ENCODE measurements at places on chromosomes 1 and 21. TPM values are rescaled to one million over a fixed set of nuclear protein-coding genes. Genes with fewer than 3 reads are reported as not detected.
A peak's percentile ranks its signal among the peaks of the same experiment; 100 is the strongest.

- DNase-seq: no peak
- H3K27me3 ChIP-seq: peaks cover 17% of the 10 kb centered on the region
- H3K4me1 ChIP-seq: peaks cover 3% of the 10 kb centered on the region
Measured at GRCh38 chr1:171256940-171257606, 8.8 kb downstream of the FMO1 start.

GRCh38 chr21:44370027-44370735, 16.8 kb downstream of the TRPM2 start:
- H3K4me3 ChIP-seq: no peak overlapping the region
- H3K36me3 ChIP-seq: no peaks in the 10 kb centered on the region
- peaks cover 18% of the 10 kb centered on the region for H3K4me1 ChIP-seq

GRCh38 chr1:215845234-215845891, 278.3 kb downstream of the KCTD3 start:
- H3K27me3 ChIP-seq: no peaks in the 10 kb centered on the region
- H3K27ac ChIP-seq: no peak overlapping the region
- DNase-seq: no peak
- no peaks in the 10 kb centered on the region for H3K4me1 ChIP-seq
- H3K4me3 ChIP-seq: no peak overlapping the region

DNA sequence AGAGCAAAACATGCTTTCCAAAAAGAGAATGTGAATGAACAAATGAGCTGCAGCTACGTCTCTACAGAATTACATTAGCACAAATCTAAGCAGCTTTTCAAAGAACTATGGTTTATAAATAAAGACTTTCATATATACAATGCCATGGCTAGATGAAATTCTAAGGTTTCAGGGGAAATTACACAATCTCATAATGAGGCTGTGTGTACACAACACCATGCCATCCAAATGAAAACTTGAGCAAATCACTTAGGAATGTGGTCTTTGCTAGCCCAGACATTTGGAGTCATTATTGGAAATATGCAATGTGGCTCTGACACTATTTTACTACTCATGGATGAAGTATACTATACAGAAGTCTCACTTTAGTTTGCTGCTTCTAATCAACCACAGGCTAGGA, 37.5 kb downstream of the SPAG17 start:
- no peaks in the 10 kb centered on the region for H3K36me3 ChIP-seq
- H3K4me1 ChIP-seq: no peaks in the 10 kb centered on the region
- no peak overlapping the region for H3K27ac ChIP-seq
- no peaks in the 10 kb centered on the region for H3K27me3 ChIP-seq
- DNase-seq: no peak

- peak overlapping the region; percentile 36 for H3K27ac ChIP-seq
- H3K4me3 ChIP-seq: no peak overlapping the region
- no peaks in the 10 kb centered on the region for H3K36me3 ChIP-seq
- DNase-seq: no peak
Measured at GRCh38 chr1:96416111-96416595, 305.4 kb upstream of the PTBP2 start.

DNA sequence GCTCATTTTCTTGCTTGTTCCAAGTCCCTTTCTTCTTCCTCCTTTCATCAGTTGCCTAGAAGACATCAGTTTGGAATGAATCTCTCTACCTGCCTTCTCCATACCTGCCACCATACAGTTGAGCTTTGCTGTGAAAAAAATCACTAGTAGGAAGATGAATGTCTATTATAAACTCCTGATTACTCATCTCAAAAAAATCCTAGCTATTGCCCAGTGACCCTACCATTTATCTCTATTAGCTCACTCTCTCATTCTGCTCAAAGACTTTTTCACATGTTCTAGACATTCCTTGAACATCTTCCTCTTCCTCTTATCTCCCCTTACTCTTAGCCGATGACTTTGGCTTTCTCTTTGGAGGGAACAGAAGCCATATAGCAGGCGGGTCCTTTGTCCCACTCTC, 49.7 kb upstream of the HMGB4 start:
- H3K27me3 ChIP-seq: peaks cover 8% of the 10 kb centered on the region
- H3K4me1 ChIP-seq: no peaks in the 10 kb centered on the region
- no peak overlapping the region for H3K27ac ChIP-seq
- H3K36me3 ChIP-seq: no peaks in the 10 kb centered on the region
- H3K4me3 ChIP-seq: no peak overlapping the region

GRCh38 chr1:150622303-150622975, 7.0 kb downstream of the ENSA start:
- peak overlapping the region; percentile 85 for H3K27ac ChIP-seq
- H3K4me3 ChIP-seq: no peak overlapping the region
- DNase-seq: no peak
- no peaks in the 10 kb centered on the region for H3K27me3 ChIP-seq

DNA sequence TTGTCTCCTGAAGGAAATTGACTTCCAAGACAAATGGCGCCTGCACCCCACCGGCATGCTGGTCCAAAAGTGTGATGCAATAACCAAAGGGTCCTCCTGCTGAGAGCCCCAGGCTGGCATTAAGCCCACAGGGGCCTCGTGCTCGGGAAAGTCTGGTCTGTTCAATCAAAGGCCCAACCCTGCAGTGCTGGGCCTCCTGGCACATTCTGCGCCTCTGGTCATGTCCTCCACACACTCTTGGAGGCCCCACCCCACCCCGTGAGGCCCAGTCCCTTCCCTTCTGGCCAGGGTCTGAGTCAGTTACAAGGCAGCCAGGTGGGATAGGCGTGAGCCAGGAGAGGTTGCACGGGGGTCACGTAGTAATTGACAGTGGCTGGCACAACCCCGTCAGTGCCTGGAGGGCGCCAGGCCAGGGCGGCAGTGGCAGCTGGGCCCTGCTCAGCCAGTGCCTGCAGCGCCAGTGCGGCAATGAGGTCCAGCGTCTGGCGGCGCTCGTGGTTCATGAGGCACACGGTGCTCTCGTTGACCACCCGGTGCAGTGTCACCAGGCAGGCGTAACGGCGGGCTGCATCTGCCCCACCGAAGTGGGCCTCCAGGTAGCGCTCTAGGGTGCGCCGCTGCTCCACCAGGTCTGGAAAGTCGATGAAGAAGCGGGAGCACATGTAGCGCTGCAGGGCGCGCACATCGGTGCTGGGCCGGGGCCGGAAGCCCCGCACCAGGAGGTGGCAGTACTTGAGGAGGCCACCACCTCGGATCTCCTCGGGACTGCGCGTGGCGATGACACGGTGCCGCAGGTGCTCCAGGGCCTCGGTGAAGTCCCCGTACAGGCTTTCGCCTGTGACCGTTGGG, 6.8 kb downstream of the TENT5B start:
- H3K27me3 ChIP-seq: no peaks in the 10 kb centered on the region
- DNase-seq: no peak
- peaks cover 1% of the 10 kb centered on the region for H3K4me1 ChIP-seq
- H3K36me3 ChIP-seq: no peaks in the 10 kb centered on the region
- H3K4me3 ChIP-seq: no peak overlapping the region
- no peak overlapping the region for H3K27ac ChIP-seq

Gene C1orf74
- 1.7 TPM for total RNA-seq

Gene ESRRG
- total RNA-seq: not detected

Gene ASAP3
- total RNA-seq: 2.5 TPM

Gene GOLT1A
- total RNA-seq: not detected

Gene FMO2
- not detected for total RNA-seq

Gene CDC42BPA
- total RNA-seq: 1.5 TPM

Gene ANXA9
- 0.49 TPM for total RNA-seq

Gene SELENOF
- total RNA-seq: 166 TPM

Gene BEND5
- total RNA-seq: 8.9 TPM
